ENCODE measurements at places on chromosomes 2 and 18. TPM values are rescaled to one million over a fixed set of nuclear protein-coding genes. Genes with fewer than 3 reads are reported as not detected.

Gene EFHD1
- 2.0 TPM for total RNA-seq

DNA sequence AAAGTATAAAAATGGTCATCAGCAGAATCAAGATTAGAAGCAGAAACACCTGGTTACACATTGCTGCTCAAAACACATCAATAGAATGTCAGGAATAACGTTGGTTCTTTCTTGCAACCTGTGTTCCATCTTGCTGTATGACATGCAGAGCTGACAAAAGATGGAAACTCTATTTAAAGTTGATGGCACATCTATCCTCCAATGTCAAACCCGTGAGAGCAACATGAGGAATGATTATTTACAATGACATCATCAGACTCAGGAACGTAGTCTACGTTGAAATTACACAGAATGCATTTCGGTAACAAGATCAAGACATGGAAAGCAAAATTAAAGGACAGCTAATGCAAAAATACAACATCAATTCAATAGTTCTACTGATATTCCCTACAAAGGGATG lies 26.2 kb upstream of the TTN start:
- no peak for DNase-seq

- DNase-seq = no peak
Observed at GRCh38 chr18:65632236-65632635, 118.6 kb upstream of the CDH7 start.

Gene TTR
- not detected for total RNA-seq

GRCh38 chr2:218366621-218367414 lies 10.2 kb downstream of the CATIP start:
- no peak for DNase-seq

Gene MAPK4
- total RNA-seq = 0.17 TPM

GRCh38 chr18:39667905-39668304 lies 2102.3 kb upstream of the CELF4 start:
- DNase-seq = peak; percentile 33

Gene LYG1
- total RNA-seq = 0.31 TPM

Gene PLGLB1
- total RNA-seq = 0.85 TPM

GRCh38 chr2:5696945-5697521 lies 4.8 kb downstream of the SOX11 start:
- no peak for DNase-seq

DNA sequence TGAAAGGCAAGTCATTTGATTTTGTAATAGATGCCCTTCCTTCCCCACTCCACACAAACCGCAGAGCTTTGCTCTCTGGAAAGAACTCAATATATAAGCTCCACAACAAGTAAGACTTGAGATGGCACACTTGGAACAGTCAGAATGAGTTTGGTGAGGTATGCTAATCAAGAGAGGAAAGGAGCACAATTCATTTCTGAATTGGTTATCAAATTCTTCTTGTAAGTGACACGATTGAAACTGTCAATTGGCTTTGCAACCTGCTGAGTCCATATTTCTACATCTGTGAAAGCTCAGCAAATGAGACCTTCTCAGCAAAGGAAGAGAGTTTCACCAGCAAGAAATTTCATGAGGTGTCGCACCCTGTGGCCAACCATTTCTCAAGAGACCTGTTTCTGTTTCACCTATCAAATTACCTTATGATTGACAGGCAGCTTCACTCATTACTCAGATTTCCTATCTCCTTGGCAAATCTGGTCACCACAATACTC lies 19.1 kb downstream of the CTLA4 start:
- DNase-seq = no peak

Gene CSRNP3
- 4.7 TPM for total RNA-seq

GRCh38 chr2:149657401-149658040 lies 69.9 kb upstream of the MMADHC start:
- no peak for DNase-seq

DNA sequence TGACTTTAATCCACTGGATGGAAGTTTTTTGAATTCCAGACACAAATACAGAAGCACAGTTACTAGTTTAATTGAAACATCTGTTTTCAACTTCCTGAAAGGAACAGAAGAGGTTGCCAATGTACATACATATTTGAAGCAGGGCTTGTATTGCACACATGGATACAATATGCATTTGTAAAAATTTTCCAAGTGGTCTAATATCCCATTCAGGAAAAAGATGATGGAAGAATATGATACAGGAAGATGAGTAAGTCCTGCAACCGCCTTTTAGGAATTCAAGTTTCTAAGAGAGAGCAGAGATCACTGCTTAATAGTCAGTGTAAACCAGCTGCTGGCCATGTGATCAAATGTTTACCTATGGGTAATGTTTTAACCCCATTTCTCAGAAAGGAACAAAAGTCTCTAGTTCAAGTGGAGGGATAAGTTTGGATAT lies 265.4 kb downstream of the TRIB2 start:
- DNase-seq = no peak

Gene POU3F3
- not detected for total RNA-seq

DNA sequence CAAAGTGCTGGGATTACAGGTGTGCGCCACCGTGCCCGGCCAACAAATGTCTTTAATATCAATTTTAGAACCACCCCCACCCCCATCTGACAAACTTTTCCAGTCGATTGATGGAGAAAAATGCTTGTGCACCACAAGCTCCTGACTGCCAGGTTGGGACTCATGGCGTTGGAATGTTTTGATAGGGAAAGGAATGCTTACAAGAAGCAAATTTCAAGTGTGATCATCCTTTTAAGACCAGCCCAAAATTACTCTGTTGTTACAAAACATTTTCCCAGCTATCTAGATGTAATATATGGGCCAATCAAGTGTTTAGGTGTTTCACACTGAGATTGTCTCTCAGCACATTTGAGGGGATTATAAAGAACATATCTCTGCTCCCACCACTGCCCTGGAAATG lies 45.2 kb downstream of the UBXN4 start:
- DNase-seq = peak; percentile 29

Gene PLB1
- total RNA-seq = 4.2 TPM

DNA sequence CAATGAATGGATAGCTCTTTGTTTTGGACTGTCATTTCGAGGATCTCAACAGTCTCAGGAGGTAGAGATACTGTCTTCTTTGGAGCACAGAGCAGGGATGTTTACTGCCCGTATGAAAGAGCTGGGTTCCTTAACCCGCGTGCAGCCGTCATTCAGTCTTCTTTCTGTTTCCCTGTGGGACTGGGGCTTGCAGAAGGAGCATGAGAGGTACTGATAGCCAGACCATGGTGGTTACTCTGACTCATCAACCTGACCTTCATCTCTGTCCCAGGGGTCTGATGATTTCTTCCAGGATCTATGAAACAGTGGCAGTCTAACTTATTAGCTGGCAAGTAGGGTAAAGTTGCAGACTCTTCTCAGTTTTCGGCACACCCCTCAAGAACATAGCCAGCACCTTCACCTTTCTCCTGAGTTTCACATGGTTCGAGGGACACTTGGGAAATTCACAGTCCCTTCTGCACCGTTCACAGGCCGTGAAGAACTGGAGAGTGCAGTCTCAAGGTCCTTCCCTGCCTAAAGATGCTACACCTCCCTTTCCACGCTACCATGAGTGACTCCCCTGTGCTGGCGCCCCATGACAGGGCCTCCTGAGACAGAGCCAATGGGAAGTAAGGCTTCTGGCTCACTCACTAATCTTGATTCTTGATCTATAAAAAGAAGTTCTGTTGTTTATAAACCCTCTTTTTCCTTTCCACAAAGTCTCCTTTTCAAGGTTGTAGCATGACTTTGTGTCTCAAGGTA lies 226.2 kb downstream of the MC4R start:
- no peak for DNase-seq

- no peak for DNase-seq
Observed at GRCh38 chr18:47999801-48000248, 69.4 kb upstream of the SMAD2 start.

Gene EDAR
- total RNA-seq = 2.2 TPM

DNA sequence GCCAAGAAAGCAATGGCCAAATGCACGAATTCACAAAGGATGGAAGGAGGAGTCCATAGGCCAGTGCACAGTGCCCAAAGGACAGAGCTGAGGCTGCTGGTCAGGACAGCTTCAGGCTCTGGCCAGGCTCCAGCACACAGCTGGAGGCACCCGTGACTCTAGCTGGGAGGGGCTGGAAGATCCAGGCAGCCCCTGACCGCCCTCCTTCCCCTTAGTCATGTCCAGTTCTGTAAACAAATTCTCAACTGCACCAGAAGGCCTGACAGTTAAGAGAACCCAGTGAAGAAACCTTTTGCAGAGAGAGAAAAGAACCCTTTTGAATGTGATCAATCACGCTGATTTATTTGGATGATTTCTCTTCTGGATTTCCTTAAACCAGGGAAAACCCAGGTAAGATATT lies 7.7 kb upstream of the YWHAQ start:
- DNase-seq = peak; percentile 87

GRCh38 chr18:1273469-1273868 lies 368.8 kb downstream of the ADCYAP1 start:
- no peak for DNase-seq

- no peak for DNase-seq
Observed at GRCh38 chr2:218879776-218880101, 913 bp upstream of the WNT10A start.

GRCh38 chr18:3079653-3080052 lies 66.7 kb upstream of the LPIN2 start:
- DNase-seq = no peak

Gene ADCY3
- total RNA-seq = 45.9 TPM

- no peak for DNase-seq
Observed at GRCh38 chr18:49365346-49365745, 95.1 kb downstream of the DYM start.

- DNase-seq = no peak
Observed at GRCh38 chr2:143146815-143147530, 17.8 kb downstream of the ARHGAP15 start.

DNA sequence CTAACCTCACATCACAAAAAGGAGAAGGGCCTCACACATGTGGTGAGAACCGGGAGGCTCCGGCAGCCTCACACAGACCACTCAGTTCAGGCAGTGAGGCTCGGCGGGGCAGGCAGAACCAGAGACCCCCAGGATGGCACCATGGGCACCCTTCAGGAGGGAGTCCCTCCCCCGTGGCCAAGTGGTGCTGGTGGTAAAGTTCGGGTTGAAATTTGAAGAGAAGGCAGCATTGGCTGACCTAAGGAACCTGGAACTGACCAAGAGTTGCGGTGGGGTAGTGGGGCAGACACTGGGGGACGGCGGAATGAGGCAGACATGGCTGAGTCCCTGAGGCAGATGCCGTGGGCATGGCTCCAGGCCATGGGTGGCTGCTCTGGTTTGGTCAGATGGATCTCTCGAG lies 239.3 kb upstream of the MYT1L start:
- no peak for DNase-seq

DNA sequence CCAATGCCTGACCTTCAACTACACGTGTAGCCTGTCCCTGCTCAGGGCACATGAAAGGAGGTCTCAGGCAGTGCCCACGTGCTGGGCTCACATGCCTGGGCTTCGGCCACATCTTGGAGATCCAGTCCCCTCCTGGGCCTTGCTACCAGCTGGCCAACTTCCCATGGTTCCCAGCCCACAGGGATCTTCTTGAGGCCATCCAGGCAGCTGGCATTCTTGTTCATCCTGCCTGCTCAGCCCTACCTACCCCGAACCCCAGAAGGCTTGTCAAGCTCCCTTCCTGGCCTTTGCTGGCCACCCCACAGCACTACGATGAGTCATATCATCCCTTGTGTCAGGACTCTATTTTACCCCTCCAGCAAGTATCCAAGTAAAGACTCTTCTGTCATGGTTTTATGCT lies 97.1 kb downstream of the ZBTB7C start:
- DNase-seq = peak; percentile 44

DNA sequence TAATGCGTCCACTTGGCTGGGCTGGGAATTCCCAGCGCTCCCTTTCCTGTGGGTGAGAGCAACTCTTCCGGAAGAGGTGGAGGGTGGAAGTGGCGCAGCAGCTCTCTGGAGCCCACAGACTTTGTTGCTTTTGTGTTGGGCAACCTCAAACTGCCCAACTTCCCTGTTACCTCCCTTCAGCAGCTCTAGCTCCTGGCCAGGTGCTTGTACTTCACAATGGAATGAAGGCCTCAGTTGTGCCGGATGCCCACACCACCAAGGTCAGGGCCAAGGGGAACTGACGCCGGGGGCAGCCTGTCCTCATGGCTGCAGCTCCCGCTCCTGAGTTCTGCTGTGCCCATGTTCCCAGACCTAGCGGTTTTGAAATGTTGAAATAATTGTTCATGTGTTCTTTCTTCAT lies 322.9 kb downstream of the GALR1 start:
- no peak for DNase-seq

GRCh38 chr2:199875400-199875799 lies 24.4 kb upstream of the FTCDNL1 start:
- DNase-seq = no peak

Gene GGCX
- total RNA-seq = 42.7 TPM

Gene NIF3L1
- total RNA-seq = 18.0 TPM

GRCh38 chr18:23056315-23056714 lies 79.0 kb upstream of the CABLES1 start:
- no peak for DNase-seq

- no peak for DNase-seq
Observed at GRCh38 chr18:10424585-10425307, 29.7 kb upstream of the APCDD1 start.

DNA sequence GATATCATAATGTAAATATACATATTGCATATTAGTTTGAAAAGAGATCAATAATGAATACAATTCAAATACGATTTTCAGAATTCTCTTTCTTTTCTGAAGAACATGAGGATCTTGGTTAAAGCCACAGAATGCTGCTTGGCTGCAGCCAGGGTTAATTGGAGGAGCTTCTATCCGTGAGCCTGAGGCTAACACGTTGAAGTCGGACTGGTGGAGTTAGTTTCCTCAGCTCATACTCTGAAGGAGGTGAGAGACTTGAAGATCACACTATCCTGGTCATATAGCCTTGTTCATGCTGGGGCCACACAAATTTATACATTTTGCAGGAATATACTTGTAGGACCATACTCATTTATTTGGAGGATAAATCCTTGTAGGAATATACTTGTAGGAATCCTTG lies 335.8 kb downstream of the TRIB2 start:
- DNase-seq = no peak

Gene FAM110C
- total RNA-seq = 31.2 TPM

- no peak for DNase-seq
Observed at GRCh38 chr18:56258178-56258577, 380.2 kb downstream of the TXNL1 start.

Gene NYAP2
- total RNA-seq = not detected

DNA sequence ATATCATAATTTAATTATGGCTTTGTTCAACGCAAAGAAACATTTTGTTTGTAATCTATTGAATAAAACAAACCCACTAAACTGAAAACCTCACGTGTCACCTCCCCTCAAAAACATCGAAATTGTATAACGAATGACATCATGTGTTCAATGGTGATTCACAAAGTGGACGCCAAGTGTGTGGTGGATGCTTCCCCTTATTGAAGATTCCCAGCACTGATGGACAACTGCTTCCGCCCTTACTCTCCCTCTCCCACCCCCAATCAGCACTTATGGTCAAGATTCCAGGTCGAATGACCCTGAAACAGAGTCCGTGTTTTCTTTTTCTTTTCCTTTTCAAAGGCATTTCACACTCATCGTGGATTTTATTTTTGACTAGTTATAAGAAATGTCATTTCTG lies 383.0 kb upstream of the SMIM21 start:
- DNase-seq = no peak

Gene CPS1
- 20.3 TPM for total RNA-seq

All from mammary epithelial cell (primary cell).